ENCODE measurements at places on chromosomes 4 and X.

DNA sequence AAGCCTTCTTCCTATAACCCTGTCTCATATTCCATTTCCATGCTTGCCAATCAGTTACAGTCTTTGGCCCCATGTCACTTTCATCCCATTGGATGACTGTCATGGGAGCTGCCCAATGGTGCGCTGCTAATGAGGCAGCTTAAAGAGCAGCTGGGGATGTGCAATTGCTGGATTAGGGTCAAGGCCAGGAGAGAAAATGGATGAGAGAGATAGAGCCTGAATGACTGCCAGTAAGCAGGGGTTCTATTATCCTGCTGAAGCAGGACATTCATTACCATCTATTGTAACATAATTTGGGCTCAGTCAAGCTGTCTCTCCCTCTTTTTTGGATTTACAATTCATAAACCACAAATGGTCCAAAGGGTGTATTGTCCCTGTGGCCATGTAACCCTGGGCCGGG lies 909.0 kb downstream of the CENPC start:
- no peak for DNase-seq

DNA sequence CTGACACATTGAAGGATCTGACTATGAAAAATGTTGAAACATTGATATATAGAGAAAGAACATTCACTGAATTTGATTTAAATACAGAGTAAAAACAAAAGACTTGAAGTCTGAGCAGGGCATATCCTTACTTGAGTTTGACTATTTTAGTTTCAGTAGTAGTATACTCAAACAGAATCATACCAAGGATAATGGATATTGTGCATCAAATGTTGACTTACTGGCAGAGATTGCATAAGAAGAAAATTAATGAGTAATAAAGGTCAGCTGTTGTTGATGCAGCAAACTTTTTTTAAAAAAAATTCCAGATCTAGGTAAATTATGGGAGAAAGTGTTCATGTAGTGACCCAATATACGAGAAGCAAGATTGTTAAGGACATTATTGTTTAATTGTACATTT lies 94.5 kb upstream of the APOOL start:
- DNase-seq, result no peak

GRCh38 chr4:183399126-183399522 lies 45.3 kb upstream of the CDKN2AIP start:
- DNase-seq, result no peak

GRCh38 chr4:168562041-168562571 lies 65.3 kb downstream of the PALLD start:
- no peak for DNase-seq

DNA sequence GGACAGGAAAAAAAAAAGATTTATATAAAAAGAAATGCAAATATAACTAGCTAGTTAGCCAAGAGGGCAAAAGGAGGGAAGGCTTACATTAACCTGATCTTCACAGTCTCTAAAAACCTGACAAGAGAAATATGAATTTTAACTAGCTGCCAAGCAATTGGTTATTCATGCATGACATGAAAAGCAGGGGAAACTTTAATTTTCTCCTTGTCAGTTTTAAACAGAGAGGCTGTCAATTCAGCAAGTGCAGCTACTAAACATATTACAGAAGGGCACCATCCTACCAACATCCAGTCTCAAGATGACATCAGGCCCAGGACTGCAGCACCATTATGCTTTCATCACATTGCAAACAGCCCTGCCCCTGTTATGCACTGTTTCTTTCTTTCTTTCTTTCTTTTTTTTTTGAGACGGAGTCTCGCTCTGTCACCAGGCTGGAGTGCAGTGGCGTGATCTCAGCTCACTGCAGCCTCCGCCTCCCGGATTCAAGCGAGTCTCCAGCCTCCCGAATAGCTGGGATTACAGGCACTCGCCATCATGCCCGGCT lies 38.9 kb upstream of the CBR4 start:
- DNase-seq, result no peak

GRCh38 chrX:131650637-131651410 lies 107.0 kb downstream of the OR13H1 start:
- DNase-seq, result no peak

DNA sequence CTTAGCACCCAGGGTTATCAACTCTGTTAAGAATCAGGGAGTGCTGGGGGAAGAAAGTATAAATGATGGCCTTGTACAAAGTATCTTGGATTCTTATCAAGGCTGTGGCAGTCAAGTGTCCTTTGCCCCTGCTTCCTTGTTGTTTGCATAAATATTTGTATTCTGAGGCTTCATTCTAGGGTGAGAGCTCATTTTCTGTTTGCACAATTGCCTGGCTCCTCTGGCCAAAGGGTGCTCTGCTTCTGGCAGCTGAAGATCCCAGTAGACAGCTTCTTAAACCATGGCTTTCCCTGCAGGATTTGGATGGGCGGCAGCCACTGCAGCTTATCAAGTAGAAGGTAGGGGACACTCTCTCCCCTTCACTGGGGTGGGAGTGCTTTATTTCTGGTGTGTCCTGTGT lies at the start of gene GBA3:
Gene GBA3, plus strand, starts transcription at position 202 of the 400 bp plus-strand sequence.
- DNase-seq, result no peak

DNA sequence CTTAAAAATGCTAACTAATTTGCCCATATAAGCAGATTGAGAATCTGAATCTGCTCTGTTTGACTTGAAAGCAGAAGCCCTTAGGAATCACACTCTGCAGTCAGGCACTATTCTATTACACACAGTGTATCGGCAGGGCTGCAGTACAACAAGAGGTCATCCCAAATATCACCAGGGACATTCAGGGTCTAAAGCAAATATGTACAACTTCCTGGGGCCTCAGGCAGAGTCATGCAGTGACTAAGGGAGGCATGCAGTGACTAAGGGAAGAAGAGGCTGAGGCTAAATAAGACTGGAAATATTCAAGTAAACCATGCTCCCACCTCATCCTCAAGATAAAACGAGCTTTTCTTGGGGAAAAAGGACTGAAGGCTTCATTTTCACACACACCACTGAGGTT lies 20.9 kb downstream of the MAPK10 start:
- peak; percentile 60 for DNase-seq

DNA sequence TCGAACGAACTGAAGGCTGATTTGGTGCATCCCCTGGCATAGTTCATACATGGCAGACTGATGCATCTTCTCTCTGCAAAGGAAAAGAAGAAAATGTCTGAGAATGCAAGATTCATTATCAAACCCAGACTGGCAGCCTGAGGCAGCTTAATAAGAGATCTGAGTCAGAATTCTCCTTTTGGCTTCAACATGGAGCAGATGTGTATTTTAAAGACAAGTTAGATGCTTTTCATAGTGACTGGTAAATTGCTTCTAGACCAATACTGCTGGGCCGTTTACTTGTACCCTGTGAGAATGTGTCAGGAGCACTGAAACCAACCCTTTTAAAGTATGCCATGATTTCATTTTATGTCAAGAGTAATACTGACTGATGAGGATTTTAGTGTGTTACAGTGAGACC lies 322.0 kb downstream of the NR3C2 start:
- no peak for DNase-seq

- DNase-seq, result no peak
Measured at GRCh38 chr4:14835288-14835687, 167.0 kb upstream of the CPEB2 start.

DNA sequence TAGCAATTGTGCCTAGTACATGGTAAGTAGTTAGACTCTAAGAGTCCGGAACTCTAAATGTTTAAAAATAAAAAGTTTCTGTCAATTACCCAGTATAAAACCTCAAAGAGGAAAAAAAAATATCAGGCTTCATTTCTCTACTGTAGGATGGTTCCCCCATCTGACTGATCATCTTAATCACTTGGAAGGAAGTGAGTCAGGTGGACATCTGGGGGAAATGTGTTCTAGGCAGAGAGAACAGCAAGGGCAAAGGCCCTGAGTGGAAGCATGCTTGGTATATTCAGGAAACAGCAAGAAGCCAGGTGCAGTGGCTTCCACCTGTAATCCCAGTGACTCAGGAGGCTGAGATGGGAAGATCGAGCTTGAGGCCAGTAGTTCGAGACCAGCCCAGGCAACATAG lies 2.9 kb upstream of the EIF1AX start:
- no peak for DNase-seq

DNA sequence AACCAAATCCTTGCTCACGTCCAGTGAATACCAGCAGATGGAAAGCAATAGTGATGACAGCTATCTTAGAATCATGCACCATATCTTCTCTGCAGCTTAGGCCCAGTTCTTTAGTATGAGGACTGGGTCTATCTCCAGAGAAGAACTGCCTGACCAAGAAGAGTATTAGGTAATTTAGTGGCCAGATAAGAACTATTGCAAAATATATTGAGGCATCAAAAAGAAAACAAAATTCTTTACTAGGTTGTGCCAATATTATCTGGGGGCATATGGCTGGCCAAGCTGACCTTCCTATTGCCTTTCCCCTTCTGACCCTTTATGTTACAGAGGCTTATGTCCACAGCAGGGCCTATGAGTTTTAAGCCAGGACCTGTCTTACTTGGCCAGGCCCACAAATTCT lies 91.2 kb downstream of the RLIM start:
- DNase-seq, result no peak

DNA sequence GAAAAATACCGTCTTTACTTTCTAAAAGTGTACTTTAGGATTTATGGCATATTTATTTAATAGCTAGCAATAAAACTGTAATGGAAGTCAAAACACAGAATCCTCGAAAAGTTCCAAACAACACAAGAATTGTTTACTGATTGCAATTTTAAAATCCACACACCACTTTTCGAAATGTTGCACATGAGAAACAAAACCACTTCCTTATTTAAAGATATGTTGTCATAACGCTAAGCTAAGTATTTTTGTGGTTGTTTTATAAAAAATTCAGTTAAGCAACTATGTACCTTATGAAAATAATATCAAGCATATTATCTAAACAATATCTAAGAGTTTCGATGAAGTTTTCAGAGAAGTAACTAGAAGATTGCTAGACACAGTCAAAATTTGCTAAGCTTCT lies 344 bp downstream of the TMPRSS11D start:
- DNase-seq, result no peak

GRCh38 chr4:122633211-122633610 lies 12.3 kb upstream of the IL21 start:
- no peak for DNase-seq

DNA sequence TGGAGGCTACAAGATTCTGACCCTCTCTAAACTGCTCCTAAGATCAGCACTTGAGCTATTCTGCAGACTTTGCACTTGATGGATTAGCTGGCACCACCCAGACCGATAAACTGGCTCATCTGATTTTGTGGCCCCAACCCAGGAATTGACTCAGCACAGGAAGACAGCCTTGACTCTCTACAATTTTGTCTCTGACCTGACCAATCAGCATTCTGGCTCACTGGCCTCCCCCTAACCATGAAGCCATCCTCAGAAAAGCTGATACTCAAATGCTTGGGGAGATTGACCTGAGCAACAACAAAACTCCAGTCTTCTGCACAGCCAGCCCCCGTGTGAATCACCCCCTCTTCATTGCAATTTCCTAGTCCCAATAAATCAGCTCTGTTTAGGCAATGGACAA lies 195.4 kb upstream of the PPP1R2C start:
- no peak for DNase-seq

DNA sequence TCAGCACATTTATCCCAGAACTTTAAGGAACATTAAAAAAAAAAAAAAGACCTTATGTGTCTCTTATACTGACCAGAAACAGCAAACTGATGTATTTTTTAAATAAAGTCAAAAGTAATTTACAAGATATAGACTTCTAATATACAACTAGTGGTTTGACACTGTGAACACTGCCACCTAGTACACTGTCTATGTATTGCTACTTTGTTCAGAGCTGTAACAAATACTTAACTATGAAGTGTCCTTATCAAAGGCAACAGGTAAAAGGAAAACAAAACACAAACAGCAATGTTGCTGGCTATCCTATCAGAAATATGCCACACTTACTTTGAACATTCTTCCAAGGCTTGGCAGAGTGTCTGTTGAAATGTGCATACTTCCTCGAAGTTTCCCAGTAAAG lies 60.4 kb downstream of the CD40LG start:
- DNase-seq, result no peak

DNA sequence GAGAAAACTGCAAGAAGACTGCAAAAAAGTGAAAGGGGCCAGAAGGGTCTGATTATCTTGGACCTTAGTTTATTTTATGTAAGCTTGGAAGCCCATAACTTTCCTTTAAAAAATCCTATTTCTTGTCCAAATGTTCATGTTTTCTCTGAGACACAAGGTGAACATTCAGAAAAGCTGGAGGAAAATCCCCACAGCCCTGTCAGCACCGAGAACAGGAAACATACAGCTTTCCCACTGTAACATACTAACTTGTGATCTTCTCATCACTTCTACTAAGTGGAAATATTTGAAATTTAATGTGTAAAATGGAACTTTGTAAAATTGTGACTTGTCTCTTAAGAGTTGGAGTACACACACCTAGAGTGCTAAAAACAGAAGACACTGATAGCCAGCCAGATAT lies 21.3 kb downstream of the GPR174 start:
- DNase-seq, result no peak

GRCh38 chr4:7427361-7427760 lies 7.4 kb downstream of the PSAPL1 start:
- no peak for DNase-seq

GRCh38 chr4:148634476-148634875 lies 192.3 kb upstream of the NR3C2 start:
- DNase-seq, result no peak

- no peak for DNase-seq
Measured at GRCh38 chr4:5032813-5033212, 13.6 kb upstream of the CYTL1 start.

- DNase-seq, result peak; percentile 41
Measured at GRCh38 chrX:150363561-150364346, 637 bp downstream of the MAMLD1 start.

GRCh38 chrX:116232833-116233232 lies 62.3 kb downstream of the AGTR2 start:
- no peak for DNase-seq

- no peak for DNase-seq
Measured at GRCh38 chrX:6683353-6683752, 148.4 kb upstream of the VCX3A start.

DNA sequence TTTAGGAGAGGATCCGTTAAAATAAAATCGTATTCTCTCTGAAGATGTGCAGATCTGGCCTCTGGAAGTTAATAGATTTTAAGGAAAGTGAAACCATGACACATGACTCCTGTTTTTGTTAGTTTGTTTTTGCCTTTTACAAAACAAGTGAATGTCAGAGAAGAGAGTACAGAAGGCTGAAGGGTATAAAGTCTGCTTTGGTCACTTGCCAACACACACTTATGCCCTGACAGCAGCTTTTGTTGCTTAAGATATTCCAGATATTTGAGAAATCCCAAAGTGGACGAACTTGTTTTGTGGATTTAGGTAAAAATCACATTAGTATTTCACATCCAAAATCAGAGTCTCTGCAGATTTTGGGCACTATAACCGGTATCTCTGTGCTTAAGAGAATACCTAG lies 192.4 kb upstream of the RASGEF1B start:
- DNase-seq, result no peak
